AG20443 (cell line): ENCODE measurements at places on chromosomes 11 and 22.
A peak's percentile ranks its signal among the peaks of the same experiment; 100 is the strongest.

DNA sequence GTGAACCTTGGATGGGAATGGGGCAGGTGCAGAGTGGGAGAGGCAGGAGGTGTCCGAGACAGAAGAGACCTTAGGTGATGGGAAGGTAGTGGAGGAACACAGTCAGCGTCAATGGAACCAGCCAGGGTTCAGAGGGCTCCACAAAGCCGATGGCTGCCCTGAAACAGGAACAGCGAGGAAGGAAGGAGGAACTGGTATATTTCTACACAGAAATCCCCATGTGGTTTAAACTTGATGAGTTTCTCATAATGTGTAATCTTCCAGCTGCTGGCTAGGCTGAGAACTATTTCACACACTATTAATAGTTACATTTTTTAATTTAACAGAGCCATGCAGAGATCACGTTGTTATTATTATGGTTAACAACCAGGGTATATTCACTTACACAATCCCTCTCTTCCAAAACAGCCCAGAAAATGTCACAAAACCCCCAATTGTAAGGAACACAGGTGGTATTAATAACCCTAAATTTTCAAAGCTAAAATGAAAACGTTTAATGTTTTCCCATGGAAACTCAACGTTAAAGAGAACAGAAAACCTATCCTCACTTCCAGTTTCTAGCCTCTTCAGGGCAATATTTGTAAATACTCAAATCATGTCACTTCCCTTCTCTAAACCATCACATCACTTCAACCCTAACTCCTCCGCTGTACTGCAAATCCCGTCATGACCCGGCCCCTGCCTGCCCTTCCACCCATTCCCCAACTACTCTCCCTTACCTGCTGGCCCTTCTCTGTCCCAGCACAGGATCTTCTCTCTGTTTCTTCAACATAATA is 74.5 kb upstream of the ARFGAP3 start:
- peak; percentile 69 for DNase-seq

DNA sequence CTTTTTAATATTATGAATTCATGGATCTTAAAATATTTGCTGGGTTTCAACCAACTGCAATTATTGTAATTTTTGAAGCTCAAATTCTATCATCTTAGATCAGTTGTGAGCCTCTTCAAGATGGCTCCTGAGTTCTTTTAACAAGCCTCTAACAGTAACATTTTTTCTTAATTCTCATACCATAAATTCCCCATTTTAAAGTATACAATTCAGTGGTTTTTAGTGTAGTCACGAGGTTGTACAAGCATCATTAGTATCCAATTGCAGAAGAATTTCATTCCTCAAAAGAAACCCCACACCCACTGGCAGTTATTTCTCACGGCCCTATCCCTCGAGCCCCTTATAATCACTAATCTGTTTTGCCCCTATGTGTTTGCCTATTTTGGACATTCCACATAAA is 270.8 kb downstream of the SBF2 start:
- DNase-seq, result no peak

DNA sequence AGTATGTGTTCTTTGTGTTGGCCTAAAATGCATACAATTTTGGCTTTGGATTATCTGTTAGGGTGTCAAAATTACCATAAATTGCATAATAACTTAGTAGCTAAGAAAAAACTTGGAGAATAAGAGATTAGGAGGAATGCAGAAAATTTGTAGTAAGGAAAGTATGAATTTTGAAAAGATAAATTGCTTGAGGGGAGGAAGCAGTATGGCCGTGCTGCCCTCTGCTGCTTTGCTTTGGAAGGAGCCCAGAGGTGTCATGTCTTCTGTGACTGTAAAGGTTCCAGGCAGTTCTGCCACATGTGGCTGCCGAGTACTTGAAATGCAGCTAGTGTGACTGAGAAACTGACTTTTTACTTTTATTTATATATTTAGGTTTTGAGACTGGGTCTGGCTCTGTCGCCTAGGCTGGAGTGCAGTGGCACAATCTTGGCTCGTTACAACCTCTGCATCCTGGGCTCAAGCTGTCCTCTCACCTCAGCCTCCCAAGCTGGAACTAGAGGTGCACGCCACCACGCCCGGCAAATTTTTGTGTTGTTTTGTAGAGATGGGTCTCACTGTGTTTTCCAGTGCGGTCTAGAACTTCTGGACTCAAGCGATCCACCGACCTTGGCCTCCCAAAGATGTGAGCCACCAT is 1.8 kb downstream of the ADSL start:
- DNase-seq, result peak; percentile 80

DNA sequence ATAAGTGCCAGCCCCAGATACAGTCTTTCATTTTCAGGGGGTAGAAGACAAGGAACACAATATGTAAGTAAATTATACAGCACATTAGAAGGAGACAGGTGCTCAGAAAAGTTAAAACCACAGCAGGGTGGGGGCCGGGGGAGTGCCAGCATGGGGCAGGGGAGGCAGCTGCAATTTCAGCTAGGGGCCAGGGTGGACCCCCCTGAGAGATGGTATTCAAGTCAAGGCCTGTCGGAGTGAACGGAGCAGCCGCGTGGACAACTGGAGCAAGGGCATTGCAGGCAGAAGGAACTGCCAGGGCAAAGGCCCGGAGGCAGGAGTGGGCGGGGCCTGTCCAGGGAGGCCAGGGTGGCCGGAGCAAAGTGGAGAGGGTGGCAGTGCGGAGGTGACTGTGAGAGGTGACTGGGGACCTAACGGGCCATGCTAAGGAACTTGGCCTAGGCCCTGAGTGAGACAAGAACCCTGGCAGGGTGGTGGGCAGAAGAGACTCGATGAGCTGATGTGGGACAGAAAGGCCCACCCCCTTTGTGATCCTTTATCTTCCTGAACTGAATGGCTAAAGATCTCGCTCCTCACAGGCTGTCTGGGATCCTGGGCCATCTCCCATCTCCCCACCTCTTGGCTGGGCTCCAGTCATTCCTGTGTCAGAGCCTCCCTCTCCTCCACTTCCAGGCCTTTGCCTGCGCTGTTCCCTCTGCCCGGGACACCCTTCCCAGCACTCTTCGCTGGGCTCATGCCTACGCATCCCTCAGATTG is 22.4 kb upstream of the FLRT1 start:
- DNase-seq, result no peak

GRCh38 chr11:10387206-10388083 is 67.6 kb upstream of the AMPD3 start:
- DNase-seq, result peak; percentile 77

GRCh38 chr11:88173956-88174355 is 1.3 kb downstream of the RAB38 start:
- no peak for DNase-seq

DNA sequence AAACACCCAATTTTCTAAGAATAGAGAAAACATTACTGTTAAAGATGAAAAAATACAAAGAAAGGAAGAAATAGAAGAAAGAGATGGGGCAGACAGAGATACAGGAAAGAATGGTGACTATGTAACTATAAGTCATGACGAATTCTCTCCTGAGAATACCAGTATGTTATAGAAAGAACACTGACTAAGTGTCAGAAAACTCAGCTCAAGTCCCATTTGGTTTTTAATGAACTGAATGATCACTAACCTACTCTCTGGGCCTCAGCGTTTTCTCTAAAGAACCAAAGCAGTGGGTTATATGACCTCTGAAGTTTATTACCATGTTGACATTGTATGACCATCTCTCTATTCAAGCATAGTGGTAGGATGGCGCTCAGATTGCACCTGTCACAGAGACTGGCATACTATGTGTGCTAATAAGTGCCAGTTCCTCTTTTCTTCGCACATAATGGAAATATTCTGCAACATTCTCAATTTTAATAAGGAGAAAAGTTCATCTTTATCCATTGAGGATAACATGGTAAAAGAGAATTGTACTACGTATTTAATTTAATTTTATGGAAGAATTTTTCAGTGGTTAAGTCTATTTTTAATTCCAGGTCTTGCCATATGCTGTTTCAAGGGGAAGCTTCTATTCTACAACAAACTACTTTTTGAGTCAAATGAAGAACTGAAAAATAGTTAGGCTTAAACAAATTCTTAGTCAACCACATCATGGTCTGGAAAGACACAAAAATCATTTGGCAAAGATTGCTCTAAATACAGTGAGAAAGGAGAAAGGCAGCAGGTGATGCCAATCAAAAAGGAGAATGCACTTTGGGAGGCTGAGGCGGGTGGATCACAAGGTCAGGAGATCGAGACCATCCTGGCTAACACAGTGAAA is 25.0 kb upstream of the EED start:
- no peak for DNase-seq

DNA sequence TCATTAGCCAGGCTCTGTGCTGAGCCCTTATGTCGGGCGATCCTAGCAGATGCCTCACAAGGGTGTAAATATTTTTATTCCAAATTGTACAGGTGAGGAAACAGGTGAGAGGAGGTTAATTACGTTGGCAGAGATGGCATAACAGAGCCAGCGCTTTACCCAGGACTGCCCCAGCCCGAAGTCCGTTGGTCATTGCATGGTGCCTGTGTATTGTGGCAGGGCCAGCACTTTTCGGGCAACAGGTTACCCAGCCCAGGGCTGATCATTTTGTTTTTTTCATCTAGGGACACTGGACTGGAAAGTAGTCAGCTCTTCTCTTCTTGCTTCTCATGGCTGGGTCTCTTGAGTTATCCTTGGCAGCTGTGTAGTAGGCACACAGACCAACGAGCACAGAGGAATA is 202.2 kb upstream of the NAV2 start:
- no peak for DNase-seq

GRCh38 chr11:113276466-113276865 is 37.9 kb upstream of the TTC12 start:
- DNase-seq, result no peak

GRCh38 chr11:133388260-133388659 is 144.0 kb downstream of the OPCML start:
- DNase-seq, result no peak

GRCh38 chr11:78310500-78310909 is 107.1 kb downstream of the GAB2 start:
- DNase-seq, result peak; percentile 65

GRCh38 chr11:9693801-9694553 is 30.1 kb downstream of the SWAP70 start:
- no peak for DNase-seq

DNA sequence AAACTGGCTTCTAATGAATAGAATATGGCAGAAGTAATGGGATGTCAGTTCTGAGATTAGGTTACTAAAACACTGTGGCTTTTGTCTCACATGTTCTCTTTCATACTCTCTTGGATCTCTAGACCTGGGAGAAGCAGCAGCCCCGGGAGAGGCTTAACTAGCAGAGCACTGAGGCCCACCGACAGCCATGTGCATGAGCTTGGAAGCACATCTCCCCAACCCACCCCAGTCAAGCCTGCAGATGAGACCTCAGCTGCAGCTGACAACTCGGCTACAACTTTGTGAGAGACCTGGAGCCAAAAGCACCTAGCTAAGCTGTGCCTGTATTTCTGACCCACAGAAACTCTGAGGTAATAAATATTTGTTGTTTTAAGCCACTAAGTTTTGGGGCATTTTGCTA is 100.8 kb downstream of the TRIM29 start:
- no peak for DNase-seq

GRCh38 chr11:27716835-27717234 is 16.6 kb upstream of the BDNF start:
- DNase-seq, result peak; percentile 62

- DNase-seq, result no peak
Measured at GRCh38 chr11:13606701-13607100, 61.8 kb upstream of the FAR1 start.

DNA sequence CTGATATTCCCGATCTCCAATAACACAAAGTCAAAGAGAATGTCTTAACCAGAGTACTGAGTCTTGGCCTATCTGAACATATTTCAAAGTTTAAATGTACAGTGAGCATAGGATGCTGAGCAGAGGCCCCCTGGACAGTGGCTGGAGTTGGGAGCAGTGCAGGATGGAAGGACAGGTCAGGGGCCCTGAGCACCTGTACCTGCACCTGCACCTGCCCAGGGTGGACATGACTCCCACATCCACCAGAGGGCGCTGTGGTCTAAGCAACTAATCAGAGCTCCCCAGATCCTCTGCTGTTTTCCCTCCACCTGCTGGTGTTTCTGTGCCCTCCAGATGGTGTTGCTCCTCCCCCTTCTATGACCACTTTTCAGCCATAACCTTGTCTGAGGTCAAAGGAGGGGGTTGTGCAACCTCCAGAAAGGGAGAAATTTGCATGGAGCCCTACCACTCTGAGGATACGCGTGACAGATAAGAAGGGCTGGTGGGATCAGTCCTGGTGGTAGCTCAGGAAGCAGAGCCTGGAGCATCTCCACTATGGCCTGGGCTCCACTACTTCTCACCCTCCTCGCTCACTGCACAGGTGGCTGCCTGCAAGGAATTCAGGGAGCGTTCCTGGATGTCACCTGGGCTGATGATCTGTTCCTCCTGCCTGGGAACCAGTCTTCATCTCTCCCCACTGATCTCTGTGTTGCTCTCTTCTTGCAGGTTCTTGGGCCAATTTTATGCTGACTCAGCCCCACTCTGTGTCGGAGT is 49.1 kb upstream of the VPREB1 start:
- peak; percentile 70 for DNase-seq

GRCh38 chr11:64777449-64778222 is 706 bp downstream of the SF1 start:
- peak; percentile 100 for DNase-seq

GRCh38 chr11:64724863-64725532 is 2.0 kb upstream of the NRXN2 start:
- no peak for DNase-seq

- peak; percentile 39 for DNase-seq
Measured at GRCh38 chr22:48416396-48417224, 1411.1 kb downstream of the BRD1 start.

DNA sequence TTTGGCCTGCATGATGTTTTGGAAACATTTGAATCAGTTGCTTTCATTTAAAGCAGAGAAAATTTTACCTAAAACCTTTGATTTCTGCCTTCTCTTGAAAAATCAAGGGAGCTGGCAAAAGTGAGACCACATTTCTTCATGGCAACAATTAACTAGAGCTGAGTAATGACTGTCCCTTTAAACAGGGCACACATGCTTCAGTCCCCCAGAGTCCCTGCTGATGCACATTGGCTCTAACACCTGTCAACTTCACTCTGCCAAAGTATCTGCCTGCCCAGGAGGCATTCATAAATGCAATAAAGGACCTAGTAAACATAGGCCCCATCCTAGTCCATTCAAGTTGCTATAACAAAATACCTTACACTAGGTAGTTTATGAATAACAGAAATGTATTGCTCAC is 87.1 kb upstream of the LDLRAD3 start:
- no peak for DNase-seq

DNA sequence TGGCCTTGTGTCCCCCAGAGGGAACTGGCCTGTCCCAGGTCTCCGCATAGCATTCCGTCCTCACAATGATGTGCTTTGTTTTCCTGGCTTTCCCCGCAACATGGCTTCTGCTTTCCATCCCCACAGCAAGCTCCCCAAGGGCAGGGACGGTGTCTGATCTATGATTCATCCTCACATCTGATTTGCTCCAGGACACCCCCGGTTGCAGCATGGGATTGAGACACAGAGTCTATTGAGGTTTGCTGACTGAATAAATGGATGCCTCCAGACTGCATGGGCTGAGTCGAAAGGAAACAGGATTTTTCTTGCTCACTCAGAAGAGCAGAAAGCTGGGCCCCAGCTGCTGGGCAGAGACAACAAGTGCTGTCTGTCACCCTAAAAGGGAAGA is 40.2 kb downstream of the LMO1 start:
- peak; percentile 40 for DNase-seq
